GM12878 (cell line): ENCODE measurements at places on chromosomes 12 and 14.

DNA sequence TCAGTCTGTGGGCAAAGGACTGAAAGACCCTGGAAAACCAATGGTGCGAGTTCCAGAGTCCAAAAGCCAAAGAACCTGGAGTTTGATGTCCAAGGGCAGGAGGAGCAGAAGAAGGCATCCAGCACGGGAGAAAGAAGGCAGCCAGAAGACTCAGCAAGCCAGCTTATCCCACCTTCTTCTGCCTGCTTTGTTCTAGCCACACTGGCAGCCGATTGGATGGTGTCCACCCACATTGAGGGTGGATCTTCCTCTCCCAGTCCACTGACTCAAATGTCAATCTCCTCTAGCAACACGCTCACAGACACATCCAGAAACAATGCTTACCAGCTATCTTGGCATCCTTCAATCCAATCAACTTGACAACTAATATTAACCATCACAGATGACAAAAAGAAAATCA lies 57.2 kb upstream of the CAPRIN2 start:
- DNase-seq: no peak

DNA sequence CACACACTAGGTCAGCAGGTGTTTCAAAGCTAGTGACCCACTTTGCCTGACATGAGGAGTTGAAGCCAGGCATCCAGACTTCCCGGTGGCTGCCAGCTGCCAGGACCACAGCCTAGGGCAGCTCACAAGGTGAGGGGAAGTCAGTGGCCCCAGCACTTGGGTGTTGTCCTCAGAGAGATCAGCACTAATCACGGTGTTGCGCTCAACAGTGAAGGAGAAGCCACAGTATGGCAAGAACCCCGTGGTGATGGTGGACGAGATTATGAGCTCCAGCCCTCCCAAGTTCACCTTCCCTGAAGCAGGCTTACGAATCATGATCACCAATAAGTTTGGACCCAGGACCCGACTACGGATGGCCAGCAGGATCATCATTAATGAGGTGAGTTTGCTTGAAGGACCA lies 59.9 kb upstream of the RIN3 start:
- no peak for DNase-seq

DNA sequence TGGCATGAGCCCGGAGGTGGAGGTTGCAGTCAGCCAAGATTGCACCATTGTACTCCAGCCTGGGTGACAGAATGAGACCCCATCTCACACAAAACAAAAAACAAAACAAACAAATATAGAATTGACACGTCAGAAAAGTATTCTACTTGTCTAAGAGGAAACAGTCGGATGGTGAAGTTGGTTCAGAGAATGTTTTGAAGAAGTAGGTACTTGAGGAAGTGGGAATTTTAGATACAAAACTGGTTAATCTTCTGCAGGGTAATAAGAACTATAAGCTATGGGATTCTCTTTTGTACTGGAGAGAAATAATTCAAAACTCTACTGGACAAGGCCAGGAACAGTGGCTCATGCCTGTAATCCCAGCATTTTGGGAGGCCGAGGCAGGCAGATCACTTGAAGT lies 14.6 kb upstream of the TCTN1 start:
- no peak for DNase-seq

DNA sequence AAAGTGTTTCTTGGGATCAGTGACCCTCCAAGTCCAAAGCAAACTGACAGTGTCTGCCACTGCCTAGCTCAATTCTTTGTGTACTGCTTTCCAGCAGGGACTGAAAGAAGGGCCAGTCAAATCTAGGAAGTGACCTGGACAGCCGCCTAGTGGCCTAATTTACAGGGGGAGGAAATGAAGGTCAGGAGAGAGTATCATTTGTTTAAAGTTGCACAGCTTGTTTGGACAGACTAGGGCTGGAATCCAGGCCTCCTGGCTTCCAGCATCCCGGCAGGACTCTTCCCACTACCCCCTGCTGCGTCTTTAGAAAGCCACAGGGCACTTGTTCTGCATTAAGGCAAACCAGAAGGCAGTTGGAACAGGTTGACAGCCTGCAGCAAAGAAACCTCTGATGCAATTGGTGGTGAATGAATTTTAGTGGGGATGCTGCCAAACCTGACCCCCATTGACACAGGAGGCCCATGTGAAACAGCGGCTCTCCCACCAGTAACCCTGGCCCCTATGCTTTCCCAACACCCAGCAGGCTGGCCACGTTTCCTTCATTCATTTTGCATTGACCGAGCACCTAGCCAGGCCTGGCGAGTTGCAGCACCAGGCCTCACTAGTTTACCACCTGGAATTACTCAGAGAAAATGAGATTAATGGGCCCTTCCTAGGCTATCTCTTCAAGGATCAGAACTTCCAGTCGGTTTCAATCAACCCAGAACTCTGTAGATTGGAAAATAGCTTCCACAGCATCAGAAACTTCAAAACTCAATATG lies 28.2 kb downstream of the GALNT16 start:
- no peak for DNase-seq

GRCh38 chr14:88904206-88904647 lies 79.8 kb downstream of the TTC8 start:
- DNase-seq: no peak
